ENCODE measurements at places on chromosomes 5 and 9.

DNA sequence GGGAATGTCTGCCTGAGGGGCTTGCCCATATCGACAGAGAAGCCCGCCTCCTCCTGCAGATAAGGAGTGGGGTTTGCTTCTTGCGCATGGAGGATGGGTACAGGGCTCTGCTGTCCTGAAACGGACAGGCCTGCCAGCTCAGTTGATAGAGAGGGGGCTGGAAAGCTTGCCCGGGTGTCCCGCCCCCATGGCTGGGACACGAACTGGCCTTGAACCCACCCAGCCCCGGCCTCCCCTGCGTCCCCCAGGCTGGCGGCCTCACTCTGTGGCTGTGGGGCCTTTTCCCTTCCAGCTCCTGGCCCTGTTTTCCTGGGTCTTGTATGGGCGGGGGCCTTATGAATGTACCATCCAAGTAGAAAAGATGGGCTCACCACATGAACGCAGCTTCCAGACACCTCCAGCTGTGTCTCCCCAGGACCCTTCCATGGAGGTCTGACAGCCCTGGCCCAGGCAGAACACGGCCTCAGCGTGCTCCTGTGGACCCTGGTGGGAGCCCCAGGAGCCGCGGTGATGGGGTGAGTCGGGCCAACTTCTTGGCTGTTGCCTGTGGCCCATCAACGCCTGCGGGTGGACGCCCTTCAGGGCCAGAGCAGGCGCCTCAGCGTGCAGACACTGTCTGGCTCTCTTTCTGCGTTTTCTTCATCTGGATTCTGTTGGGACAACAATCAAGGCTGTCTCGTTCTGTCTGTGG is 15.9 kb upstream of the SLC2A6 start:
- DNase-seq: no peak

GRCh38 chr9:100498592-100498991 is 25.6 kb downstream of the TMEFF1 start:
- DNase-seq: no peak

GRCh38 chr5:83608122-83608521 is 112.5 kb downstream of the HAPLN1 start:
- DNase-seq: no peak

DNA sequence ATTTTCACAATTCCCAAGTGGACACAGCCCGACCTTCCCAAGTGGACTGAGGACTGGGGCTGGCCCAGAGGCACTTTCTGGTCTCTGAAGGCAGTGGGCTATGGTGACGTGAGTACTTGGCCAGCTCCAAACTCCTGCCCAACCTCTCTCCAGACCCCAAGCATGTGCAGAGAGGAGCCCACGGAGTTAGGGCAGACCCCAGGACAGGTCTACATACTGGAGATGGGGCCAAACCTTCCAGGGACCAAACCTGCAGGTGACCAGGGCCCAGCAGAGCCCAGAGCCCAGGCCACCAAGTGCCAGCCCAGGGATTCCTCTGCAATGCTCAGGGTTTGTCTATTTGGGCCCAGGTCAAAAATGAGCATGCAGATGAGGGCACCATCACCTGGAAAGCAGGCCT is 15.3 kb downstream of the BRD3 start:
- DNase-seq: no peak

DNA sequence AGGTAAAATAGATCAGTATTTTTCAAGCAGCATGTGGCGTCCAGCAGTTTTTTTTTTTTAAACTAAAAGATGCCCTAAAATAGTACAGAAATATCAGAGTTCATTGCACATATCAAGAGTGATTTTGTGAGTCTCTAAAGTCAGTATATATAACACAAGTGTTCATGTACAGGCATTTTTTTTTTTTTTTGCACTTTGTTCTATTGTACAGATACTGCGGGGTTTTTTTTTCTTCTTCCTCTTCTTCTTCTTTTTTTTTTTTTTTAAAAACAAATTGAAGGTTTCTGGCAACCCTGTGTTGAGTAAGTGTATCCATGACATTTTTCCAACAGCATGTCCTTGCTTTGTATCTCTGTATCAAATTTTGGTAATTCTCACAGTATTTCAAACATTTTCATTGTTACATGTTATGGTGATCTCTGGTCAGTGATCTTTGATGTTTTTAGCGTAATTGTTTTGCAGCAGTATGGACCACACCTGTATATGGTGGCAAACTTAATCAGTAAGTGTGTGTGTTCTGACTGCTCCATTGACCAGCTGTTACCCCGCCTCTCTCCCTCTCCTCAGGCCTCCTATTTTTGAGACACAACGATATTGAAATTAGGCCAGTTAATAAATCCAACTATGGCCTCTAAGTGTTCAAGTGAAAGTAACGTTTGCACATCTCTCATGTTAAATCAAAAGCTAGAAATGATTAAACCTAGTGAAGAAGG is 76.8 kb downstream of the TRIO start:
- DNase-seq: no peak

DNA sequence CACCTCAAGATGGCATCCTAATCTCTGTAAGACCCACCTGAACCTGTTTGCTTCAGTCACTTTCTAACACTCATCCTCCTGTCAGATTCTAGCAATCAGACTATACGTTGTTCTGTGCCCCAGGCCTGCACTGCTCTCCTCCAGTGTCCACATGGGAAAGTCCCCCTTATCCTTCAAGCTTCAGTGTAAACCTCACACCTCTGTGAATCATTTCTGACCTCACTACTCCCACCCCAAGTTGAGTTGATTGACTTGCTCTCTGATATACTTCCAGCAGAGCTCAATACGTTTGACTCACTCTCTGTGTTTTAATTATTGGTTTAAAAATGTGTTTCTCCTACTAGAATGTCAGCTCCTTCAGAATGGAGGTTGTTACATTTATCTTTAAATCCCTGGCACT is 240.2 kb downstream of the FBXL17 start:
- DNase-seq: no peak

DNA sequence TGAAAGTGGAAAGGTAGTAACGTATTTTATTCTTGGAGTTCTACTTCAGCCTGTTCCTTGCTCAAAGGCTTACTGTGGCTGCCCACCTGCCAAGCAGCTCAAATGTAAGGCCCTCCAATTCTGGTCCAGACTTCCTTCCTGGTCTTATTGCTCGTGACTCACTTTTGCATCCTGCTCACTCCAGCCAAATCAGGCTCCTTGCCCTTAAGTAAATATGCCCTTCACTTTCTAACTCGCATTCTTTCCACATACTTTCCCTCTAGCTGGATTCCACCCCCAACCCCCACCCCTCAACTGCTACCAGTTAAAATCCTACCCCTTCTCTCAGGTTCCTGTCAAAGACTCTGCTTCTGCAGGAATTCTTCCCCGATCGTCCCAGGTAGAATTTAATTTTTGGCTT is 96.6 kb downstream of the GALNT10 start:
- peak; percentile 55 for DNase-seq

DNA sequence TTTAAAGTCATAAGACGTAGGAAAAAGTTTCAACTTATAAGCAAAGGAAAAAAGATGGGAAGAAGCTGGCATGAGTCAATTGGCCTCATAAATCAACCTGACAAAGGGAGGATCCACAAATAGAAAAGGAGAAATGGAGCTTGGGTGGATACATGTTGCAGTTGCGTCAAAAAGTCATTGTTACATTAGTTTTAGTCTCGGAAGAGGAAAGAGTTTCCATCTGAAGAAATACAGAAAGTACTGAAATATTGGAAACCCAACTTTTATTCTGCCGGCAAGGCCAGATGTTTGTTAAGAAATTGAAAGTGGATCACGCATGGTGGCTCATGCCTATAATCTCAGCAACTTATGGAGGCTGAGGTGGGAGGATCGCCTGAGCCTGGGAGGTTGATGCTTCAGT is 11.3 kb upstream of the TIMD4 start:
- DNase-seq: no peak

DNA sequence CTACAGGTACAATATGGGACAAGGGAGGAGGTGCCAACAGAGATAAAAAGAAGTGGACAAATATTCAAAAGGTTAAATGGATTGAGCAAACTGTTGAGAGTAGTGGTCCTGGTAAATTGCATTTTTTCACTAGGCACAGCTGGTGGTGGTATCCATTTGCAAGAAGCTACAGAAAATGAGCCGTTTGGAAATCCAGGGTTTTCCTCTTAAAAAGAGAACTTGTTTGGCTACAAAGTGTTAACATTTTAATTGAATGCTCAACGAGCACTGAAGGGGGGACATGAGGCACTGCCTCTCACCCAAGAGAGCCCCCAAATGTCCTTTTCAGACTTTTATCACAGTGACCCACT is 491 bp upstream of the ZCCHC9 start:
- DNase-seq: no peak

- DNase-seq: no peak
Observed at GRCh38 chr9:698276-698675, 143.2 kb upstream of the DMRT1 start.
